ENCODE measurements at places on chromosomes 11 and 22. TPM values are rescaled to one million over a fixed set of nuclear protein-coding genes. Genes with fewer than 3 reads are reported as not detected.

The SLC1A2 gene
- 11.0 TPM for total RNA-seq

The SLC17A6 gene
- total RNA-seq, result not detected

The APOC3 gene
- not detected for total RNA-seq

The JHY gene
- 0.39 TPM for total RNA-seq

The CARS1 gene
- total RNA-seq, result 48.9 TPM

The SCGB1C1 gene
- total RNA-seq, result not detected

The SPON1 gene
- 1.6 TPM for total RNA-seq

The DLAT gene
- total RNA-seq, result 47.4 TPM

The POTEH gene
- total RNA-seq, result not detected

The GSTT2B gene
- total RNA-seq, result 8.5 TPM

The PKNOX2 gene
- under 0.01 TPM for total RNA-seq

The SLC22A8 gene
- total RNA-seq, result not detected

The GALNT18 gene
- total RNA-seq, result 0.78 TPM

The NNMT gene
- 193 TPM for total RNA-seq

The HTATIP2 gene
- total RNA-seq, result 37.8 TPM

The SCGB1D1 gene
- total RNA-seq, result not detected

The MS4A13 gene
- total RNA-seq, result not detected

The KCTD14 gene
- 1.5 TPM for total RNA-seq

The C11orf97 gene
- not detected for total RNA-seq

The C1QTNF5 gene
- total RNA-seq, result 0.73 TPM
